CD4-positive, alpha-beta T cell (primary cell): ENCODE measurements at places on chromosomes 2 and 18.
A peak's percentile ranks its signal among the peaks of the same experiment; 100 is the strongest.

DNA sequence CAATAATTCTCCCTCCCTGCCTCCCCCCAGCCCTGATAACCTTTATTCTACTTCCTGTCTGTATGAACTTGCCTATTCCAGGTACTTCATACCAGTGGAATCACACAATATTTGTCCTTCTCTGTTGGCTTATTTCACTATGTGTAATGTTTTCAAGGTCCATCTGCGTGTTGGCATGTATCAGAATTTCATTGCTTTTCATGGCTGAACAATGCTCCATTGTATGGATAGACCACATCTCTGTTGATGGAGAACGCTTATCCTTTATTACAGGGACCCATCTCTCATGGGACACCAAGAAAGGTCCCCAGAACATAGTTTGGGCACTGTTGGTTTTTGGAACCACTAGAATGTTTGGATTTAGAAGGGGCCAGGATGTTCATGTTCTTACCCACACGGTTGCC lies 40.2 kb downstream of the ATOH8 start:
- no peak for DNase-seq

- DNase-seq: no peak
These were observed 117.8 kb downstream of the DYM start for GRCh38 chr18:49342690-49343089.

DNA sequence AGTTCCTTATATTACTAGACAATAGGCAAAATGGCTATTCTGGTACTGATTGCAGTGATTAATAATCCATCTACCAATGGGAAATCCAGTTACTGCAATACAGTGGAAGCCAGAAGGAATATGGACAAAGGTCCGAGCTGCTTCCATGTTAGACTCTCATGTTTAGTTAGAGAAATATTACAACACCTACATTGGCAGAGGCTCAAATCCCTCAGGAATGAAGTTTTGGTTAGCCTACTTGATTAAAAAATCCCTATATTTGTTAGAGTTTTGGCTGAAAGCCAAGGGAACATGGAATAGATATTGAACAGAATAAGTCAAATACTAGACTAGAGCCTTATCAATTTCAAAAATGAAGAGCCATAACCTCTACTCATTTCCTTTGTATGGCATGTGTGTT lies 48.5 kb downstream of the ARL6IP6 start:
- DNase-seq: no peak

DNA sequence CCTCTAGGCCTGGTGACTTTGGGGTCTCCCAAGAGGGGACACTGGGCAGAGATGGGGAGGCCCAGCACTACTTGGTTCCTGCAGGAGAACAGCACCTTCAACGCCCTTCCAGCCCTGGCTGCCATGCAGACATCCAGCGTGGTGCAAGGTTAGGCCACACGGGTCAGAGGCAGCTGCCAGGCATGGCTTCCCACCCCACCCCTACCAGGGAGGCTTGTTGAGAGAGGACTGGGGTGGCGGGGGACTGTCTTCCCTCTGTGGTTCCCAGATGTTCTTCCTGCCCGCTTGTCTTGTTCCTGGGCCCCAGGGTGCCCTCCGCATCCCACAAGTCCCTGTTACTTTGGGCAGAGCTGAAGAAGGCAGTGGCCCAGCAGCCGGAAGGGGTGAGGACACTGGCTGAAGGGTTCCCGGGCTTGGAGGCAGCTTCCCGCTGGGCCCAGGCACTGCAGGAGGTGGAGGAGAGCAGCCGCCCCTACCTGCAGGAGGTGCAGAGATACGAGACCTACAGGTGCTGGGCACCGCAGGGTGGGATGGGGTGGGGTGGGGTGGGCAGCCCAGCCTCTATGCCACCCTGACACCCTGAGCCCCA lies 4.5 kb downstream of the PROM2 start:
- no peak for DNase-seq

DNA sequence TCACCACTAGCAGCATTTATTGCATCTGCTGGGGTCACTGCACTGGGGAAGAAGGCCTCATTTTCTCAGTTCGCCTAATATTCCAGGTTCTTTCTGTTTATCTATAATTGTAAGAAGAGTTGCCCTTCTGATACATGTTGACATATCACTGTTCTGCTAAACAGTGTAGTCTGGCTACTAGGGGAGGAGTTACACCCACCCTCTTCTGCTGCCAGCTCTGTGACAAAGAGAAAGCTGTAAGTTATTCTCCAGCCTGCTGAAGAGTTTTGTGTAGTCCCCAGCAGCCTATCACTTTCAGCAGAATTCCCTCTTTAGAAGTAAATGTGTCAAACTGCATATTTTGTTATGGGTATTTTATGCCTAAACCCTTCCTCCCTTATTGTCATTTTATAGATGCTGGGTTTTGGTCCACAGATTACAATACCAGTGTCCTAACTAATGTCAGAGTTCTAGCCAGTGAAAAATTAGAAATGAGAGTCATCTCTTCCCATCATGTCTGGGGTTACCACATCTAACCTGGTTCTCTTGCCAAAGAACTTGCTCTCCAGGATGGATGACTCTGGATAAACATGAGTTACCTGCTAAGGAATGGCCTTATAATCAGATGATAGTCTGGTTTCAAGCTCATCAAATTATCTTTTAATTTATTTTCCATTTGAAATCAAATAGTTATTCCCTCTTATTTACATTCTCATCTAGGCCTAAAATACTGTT lies 5.6 kb upstream of the MBOAT2 start:
- no peak for DNase-seq

DNA sequence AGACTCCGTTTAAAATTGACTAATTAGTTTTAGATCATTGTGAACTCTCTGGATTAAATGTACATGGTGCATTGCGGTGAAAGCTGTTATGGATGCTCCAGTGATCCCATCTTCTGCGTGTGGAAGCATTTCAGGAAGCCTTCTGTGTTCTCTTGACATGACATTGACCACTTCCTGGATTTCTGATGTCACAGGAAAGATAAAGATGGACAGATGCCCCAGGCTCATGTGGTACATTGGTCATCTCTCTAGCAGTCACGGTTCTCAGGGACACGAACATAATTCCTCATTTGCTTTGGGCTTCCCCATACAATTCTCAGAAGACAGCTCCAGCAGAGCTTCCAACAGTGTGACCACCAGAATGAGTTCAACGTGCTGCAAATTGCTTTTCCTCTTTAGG lies 26.9 kb downstream of the AGAP1 start:
- no peak for DNase-seq

GRCh38 chr2:169683054-169683424 lies 11.2 kb downstream of the CFAP210 start:
- DNase-seq: no peak

DNA sequence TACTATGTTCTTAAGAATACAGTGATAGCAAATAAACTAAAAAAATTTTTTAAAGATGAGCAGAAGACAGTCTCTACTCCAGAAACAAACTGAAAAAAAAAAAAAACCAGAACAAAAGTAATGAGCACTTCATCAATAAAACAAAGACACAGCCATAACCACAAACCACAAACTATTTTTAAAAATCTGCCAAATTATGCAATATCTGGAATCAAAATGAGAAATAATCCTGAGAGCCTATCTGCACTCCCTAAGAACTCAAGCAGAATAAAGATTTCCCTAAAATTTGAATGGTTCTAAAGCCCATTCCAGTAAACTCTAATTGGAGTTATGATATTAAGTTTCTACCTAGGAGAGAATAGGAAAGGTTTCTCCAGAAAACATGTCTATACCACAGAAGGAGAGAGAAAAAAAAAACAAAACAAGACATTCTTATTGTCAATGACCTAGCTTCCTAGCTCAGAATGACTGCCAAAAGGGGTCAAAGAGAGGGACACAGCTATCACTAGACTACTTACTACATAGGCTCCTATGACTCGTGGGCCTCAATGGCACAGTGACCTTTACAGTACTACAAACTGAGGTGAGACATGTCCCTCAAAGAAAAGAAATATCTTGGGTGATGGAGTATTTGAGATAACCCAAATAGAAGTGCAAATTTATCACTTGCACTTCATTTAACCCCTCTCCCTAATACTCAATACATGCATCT lies 262.8 kb downstream of the ZEB2 start:
- no peak for DNase-seq

DNA sequence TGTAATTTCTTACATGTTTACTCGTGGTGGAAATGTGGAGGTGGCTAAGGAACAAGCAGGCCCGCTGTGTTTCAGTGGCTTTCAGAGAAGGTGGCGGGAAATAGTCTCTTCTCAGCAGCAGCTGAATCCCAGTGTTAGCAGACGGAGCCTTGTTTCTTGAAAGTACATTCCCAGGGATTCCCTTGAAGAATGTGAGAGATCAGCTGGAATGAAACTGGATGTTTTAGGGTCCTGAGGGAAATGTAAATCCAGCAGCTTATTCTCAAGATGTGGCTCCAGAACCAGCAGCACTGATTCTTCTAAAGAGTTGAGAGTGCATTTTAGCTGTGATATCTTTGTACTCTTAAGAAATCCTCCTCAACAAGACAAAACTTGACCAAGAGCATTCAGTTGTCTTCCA lies 59.1 kb downstream of the CDC42EP3 start:
- no peak for DNase-seq

DNA sequence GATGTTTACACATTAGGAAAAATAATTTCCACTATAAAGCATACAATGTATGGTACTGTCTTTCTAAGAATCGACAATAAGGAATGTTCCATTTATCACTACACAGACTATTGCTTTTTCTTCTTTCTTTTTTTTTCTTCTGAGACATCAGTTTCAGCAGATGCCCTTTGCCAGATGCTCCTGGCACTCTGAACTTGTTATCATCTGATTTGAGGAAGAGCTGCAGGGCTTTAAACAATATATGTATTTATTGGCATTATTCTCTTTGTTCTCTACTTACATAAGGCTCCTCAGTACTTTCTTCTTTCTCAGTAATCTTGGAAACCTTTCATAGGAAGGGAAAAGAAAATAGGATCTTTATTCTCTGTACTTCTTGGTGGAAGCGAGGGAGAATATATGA lies 45.0 kb upstream of the AGPS start:
- no peak for DNase-seq

- no peak for DNase-seq
These were observed 6.5 kb upstream of the TMEM182 start for GRCh38 chr2:102755284-102755683.

GRCh38 chr2:98458207-98458606 lies 13.5 kb downstream of the INPP4A start:
- peak; percentile 64 for DNase-seq

DNA sequence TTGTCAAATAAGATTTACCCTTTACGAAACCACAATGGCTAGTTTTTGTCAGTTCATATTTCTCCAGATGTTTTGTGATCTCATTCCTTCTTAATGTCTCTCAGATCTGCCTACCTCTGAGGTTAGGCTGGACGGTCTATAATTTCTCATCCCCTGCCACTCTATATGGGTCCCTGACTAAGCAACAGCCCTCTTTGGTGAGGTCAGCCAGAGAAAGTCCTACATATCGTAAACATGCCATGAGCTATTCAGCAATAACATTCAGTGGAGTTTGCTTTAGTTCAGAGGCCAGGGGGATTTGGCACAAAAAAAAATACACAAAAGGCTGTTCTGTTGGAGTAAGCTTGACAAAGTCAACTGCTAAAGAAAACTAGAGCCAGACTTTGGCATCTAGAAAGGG lies 192.1 kb upstream of the NCKAP5 start:
- no peak for DNase-seq

DNA sequence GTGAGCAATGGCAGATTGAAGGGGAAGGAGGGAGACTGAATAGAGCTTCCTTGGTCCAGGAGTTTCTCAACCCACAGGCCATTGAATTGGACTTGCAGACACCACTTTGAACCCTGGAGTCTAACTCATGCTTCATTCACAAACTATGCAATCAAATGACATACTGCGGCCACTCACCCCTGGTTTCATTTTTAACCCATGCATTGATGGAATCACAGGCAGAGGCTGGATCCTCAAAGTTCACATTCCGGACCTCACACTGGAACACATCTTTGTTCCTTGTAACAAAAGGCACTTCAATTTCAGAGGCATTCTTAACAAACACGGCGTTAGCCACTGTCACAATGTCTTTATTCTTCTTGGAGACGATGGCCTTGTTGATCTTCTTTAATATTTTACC lies 40.7 kb downstream of the MRPL44 start:
- no peak for DNase-seq

- no peak for DNase-seq
These were observed 119.5 kb downstream of the POLE4 start for GRCh38 chr2:75077909-75078308.

GRCh38 chr2:63849381-63850203 lies 7.9 kb downstream of the UGP2 start:
- no peak for DNase-seq

GRCh38 chr2:3142961-3143571 lies 234.6 kb downstream of the EIPR1 start:
- no peak for DNase-seq

DNA sequence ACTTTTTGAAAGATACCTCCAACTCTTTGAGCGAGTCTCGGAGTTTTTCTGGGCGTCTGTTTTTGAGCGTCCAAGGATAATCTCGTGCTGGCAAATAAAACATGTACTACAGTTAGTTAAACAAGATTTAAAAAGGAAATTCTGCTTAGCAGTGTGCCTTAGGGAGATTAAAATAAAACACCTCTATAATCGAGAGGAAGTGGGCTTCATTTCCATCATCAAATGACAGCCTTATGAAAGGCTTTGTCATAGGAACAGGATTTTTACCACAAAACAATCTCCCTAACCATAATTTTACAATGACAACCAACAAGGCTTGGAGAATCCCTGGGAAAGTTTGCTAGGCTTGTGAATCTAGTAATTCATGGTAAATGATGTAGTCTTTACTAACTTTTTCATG lies 103.4 kb downstream of the WDPCP start:
- no peak for DNase-seq

GRCh38 chr2:68643011-68643873 lies at the start of gene PROKR1:
TSS of gene PROKR1 (plus strand) at chr2:68643579. CDS start at chr2:68645822, 2,243 bp downstream.
- DNase-seq: no peak

GRCh38 chr2:129190494-129190893 lies 789.0 kb upstream of the RAB6C start:
- DNase-seq: no peak

DNA sequence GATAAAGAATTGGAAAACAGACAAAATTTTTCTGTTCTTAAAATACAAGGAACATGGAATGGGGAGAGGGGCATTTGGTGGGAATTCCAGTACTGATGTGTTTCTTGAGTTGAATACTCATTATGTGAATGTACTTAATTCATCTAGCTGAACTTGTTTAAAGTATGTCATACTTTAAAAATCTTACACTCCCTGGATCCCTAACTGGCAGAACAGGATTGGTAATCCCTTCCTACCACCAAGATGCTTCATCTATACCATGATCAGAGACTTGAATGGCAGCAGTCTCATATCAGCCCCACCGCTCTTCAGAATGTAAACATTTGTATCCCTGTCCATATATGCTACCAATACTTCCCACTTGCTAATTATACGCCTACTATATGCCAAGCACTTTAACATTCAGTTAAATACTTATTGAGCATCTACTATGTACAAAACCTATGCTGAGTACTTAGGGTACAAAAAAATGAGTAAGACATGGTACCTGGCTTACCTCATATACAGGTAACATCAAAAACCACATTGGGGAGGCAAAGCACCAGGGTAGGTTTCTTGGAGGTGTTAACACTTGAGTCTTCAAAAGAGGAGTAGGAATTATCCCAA lies 5.3 kb downstream of the MEMO1 start:
- DNase-seq: no peak

GRCh38 chr2:26621469-26622199 lies 19.5 kb downstream of the CIB4 start:
- no peak for DNase-seq
